ENCODE measurements at places on chromosomes 6 and 20.

DNA sequence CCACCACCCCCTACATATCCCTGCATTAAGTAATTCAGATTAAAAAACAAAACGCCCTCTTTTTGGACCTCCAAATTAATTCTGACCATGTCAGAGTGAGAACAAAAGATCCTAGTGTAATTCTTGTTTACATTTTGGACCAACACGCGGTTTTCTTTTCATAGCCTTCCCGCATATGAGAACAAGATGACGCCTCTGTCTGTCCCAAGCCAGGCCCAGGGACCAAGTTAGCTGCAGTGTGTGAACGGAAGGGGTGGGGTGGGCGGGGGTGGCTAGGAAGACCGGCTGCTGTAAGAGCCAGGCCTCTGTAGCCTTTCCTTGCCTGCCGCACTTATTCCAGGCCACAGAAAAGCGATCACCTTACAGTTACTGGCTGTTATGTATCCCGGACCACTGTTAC lies 68.0 kb downstream of the PLCG1 start:
- DNase-seq: no peak

GRCh38 chr20:19936466-19937200 lies 80.5 kb upstream of the NAA20 start:
- DNase-seq: no peak

- no peak for DNase-seq
These were observed 306.0 kb upstream of the HS3ST5 start for GRCh38 chr6:114648847-114649246.

GRCh38 chr20:46013322-46013828 lies 4.7 kb downstream of the MMP9 start:
- no peak for DNase-seq

DNA sequence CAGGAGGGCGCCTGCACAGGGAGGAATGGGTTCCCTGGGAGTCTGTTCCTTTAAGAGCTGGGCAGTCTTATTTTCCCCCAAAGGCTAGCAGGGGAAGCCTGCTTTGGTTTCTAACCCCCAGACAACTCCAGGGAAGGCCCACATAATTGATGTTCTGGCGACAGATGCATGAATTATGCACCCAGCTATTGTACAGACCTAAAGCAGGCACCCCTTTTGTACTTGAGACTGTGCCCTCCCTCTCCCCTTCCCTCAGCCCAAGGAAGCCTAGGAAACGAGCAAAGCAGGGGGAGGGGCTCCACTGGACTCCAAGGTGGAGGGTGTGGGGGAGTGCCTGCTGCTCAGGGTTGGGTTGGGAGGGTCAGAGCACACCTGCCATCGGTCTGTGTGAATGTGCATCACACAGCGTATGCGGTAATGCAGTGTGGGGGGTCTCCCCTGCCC lies 102.1 kb downstream of the KCNB1 start:
- no peak for DNase-seq

DNA sequence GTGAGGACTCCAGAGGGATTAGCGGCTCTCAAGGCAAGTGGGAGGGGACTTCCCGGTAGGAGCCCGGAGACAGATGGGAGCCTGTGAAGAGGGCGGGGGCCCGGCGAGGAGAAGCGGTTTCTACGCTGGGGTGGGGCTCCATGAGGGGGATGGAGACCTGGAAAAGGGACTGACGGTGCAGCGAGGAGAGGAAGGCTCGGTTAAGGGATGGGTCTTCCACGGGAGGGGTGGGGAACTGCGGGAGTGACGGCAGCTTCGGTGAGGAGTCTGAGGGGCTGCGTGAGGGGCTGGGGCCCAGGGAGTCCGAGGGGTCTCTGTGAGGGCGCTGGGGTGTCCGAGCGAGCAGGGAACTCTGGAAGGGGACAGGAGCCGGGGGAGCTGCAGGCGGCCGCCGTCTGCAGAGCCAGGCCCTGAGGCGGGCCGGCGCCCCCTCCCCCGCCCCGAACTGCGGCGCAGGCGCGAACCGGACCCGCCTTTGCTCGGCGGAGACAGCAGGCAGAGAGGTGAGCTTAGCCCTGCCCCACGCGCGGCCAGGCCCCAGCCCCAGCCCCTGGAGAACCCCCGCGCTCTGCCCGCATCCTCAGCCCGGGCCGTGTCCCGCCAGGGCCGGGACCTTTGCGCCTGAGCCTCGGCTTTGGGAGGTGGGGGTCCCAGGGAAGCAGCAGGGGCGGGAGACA lies at the start of gene NRSN2:
Gene NRSN2 (plus strand): TSS at position 472 of the 677 bp plus-strand sequence. CDS start 2,533 bp downstream, outside the sequence.
- DNase-seq: no peak

DNA sequence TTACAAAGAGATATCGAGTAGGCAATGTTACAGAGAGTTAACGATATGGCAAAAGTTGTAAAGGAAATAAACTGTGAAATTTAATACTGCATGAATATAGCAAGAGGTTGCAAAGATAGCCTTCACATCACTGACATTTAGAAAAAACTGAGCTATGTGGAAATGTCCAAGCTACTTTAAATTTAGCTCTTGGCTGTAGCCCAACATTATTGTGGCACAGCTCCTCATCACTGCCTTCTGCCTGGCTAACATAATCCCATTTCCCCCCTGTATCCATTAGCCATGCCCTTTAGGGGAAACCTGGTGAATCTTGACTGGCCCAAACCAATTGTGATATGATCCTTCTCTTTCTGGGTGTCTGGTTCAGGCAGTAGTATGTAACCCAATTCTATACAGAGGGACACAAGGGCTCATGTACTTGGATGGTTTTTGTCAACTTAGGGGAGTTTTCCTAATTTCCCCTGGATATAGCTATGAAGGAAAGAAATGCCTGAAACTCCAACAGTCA lies 115.4 kb downstream of the PFDN4 start:
- DNase-seq: no peak

Data from stimulated activated CD4-positive, alpha-beta T cell treated with anti-CD3 and anti-CD28 coated beads, Interleukin-2, amount 100 ng/mL, for 24 hours (primary cell).